ENCODE measurements at places on chromosomes 2 and 18.

- no peak for DNase-seq
Measured at GRCh38 chr18:21722687-21723086, 17.9 kb upstream of the MIB1 start.

GRCh38 chr2:215356948-215357461, 45.1 kb downstream of the ATIC start:
- DNase-seq, result no peak

DNA sequence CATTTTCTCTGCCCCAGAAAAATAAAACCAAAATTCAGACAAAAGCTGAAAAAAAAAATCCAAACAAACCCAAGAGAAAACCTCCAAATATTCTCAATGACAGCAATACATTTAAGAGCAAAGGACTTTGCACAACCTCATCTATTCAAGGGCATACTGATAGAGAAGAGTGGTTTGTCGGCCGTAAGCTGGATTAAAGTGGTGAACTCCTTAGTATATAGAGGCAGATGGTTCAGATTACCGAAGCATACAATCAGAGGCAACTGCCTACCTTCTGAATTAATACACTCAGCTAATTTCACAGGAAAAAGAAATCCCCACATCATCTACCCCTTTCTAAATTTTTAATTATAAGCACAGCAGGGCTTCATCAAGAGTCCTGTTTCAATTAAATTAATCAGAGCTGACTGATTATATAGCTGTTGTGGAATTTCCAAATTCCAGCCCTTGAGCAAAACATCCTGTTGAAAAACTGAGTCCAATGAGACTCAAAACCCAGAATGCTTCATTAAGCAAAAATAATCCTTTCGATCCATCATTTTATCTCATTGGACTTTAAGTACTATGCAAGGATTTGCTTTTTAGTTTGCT, at the start of gene CPLX4:
TSS of gene CPLX4 (minus strand) at position 190 of the 591 bp plus-strand sequence. CDS start at position 3, 187 bp downstream.
- no peak for DNase-seq

DNA sequence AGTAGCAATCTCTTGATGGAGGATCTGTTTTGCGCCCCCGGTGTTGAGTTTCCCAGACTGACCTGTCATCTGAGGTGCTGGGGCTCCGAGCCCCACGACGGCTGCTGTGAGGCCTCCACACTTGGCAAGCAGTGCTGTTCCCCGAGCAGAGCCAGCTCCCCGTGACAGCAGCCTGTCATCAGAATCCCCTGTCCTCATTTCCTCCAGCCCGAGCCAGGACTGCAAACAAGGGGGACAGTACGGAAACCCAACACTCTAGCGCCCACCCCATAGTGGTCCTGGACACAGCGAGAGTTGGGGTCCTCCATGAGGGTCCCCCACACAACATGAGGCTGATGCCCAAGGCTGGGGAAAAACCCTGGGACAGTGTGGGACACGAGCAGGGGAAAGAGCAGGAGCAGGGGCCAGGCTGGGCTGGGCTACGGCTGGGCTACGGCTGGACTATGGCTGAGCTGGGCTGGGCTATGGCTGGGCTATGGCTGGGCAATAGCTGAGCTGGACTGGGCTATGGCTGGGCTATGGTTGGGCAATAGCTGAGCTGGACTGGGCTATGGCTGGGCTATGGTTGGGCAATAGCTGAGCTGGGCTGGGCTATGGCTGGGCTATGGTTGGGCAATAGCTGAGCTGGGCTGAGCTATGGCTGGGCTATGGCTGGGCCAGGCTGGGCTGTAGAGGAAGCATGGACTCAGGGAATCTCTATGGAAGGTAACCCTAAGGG, 1.5 kb upstream of the KLHL30 start:
- no peak for DNase-seq

DNA sequence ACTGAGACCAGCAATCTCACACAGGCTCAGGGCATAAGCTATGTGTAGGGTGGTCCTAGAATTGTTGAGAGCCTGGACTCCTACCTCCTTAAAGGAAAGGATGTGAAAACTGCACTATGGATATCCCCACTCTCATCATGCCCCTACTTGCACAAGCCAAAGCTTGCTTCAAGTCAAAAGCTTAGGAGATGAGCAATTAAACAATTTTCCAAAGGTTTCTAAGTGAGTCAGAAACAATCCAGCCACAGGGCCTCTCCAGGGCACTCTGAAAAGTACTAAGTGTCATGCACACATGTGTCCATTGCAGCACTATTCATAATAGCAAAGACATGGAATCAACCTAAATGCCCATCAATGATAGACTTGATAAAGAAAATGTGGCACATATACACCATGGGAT, 215.4 kb downstream of the AFF3 start:
- no peak for DNase-seq

DNA sequence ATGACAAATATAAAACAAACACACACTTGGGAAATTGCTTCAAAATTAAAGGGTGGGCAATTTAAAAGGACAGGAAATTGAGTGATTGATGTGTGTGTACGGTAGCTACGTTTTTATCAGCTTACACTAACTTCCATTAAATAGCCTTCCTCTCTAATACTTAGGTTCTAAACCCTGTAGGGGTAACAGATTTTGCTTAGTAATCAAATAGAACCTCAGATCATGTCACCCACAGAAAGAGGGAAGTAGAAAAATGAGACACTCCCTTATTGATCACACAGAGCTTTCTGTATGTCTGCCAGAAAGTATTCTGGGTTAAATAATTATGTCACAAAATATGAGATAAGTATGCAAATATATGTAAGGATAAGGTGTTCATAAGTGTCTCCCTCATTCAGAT, 93.3 kb downstream of the ICA1L start:
- DNase-seq, result no peak

- DNase-seq, result no peak
Measured at GRCh38 chr2:219252570-219252899, 508 bp upstream of the TUBA4B start.

DNA sequence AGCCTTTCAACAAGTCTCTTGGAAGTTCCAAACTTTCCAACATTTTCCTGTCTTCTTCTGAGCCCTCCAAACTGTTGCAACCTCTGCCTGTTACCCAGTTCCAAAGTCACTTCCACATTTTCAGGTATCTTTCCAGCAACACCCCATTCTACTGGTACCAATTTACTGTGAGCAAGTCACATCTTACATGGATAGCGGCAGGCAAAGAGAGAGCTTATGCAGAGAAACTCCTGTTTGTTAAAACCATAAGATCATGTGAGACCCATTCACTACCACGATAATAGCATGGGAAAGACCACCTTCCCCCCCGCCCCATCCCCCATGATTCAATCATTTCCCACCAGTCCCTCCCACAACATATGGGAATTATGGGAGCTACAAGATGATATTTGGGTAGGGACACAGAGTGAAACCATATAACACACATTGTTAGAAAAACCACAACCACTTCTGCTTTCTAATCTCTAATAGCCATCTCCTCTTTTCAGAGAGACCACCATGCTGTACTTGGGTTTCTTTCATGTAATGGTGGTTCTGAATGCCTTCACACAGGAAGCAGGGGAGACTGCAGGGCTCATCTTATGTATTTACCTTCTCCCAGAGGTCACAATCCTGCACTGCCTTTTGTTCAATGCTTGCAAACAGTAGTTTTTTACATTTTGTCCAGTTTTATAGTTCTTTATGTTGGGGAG, 46.0 kb upstream of the CALCRL start:
- DNase-seq, result no peak

- DNase-seq, result no peak
Measured at GRCh38 chr2:163778045-163778781, 42.4 kb upstream of the FIGN start.

GRCh38 chr18:62986490-62986889, 271.1 kb downstream of the PHLPP1 start:
- no peak for DNase-seq

DNA sequence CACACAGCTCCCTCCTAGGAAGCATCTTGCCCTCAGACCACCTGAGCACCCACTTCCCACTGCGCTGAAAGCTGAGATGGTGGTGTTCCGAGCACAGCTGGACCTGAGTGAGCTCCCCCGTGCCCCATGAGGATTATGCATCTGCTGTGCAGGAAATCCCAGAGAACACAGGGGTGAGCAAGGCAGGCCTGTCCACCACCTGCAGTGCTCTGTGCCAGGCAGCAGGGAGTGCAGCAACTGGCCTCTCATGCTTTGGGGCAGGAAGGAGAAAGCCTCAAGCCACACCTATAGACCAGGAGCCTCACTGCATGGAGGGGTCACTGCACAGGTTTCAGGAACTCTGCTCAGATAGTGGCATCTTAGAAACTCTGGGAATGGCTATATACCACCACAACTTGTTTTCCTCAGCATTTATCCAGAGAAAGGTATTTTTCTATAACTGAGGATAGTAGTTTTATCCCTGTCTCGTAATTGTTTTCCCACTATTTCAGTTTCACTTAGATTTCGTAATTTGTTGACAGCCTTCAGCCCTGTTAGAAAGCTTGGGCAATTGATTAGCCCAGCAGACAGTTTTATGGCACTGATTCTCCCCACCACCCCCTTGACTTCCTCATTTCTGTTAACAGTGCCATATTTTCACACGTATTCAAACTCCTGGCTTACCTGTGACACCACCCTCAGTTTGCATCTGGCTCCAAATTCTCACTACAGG, 144.3 kb upstream of the DAPL1 start:
- no peak for DNase-seq

GRCh38 chr2:178280244-178280852, 86.0 kb downstream of the OSBPL6 start:
- no peak for DNase-seq

GRCh38 chr2:191114403-191114886, 36.3 kb downstream of the STAT4 start:
- DNase-seq, result no peak

DNA sequence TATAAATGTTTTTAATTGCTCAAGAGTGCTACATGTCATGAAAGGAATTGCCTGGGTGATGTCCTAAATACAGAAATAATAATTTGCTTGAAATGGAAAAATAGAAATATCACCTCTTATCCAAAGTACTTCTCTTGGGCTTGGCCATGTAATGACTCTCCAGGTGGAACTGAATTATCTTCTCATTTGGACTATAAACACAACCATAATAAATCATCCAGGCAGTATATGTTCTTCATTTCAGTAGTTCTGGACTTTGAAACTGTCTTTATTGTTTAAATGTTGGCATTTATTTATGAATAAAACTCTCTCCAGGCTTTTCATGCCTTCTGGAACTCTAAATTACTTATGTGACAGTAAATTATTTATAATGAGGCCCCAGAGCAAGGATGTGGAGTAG, 40.5 kb downstream of the OXER1 start:
- no peak for DNase-seq

DNA sequence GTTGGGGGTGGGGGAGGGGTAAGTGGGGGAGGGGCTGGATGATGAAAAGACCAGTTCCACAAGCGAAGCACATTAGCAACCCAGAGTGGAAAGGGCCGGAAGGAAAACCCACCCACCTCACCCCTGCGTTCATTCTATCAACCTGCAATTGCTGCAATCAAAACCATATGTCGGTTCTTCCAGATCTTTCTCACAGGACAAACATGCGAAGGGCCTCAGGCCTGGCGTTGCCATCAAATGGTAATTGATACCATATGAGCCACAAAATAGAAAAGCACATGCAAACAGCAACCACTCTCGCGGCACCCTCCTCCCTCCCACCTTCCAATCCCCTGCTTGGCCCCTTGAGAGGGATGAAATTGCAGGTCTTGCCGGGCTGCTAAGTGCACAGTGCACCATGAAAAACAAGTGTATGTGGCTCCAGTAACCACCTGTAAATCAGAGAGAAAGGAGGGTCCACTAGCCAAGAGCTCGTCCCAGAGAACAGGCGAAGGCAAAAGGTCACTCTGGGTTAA, 287.5 kb downstream of the TCF4 start:
- DNase-seq, result no peak

DNA sequence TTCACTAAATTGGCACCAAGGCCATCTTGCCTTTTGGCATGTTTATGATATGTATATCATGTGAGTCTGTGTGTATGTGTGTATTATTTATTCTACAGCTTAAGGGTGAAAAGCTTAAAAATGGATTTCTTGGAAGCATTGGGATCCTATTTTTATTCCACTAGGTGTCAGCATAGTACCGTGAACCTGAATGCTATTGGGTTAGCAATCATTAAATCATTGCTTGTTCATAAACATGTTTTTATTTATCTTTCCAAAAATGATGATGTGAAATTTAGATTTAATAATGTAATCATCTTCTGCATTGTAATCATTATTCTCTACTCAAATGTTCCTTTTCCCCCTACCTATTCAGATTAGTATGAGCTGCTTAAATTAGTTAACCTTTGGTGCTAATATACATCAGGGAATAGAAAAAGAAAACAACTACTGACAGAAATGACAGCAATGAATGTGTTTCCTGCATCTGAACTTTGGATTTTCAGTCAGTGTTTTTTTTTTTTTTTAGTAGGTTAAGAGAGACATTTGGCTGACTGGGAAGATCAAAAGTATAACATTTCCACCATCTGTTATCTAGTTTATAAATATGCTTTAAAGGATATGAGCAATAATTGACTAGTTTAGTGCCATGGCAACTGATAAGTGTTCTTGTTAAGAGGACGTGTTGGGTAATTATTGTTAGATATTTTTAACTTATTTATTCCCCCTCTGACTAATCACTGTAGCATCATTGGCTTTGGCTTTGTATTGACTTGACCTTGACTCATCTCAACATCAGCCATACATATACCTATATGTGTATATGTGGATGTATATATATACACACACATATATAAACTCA, 14.1 kb upstream of the ZSWIM2 start:
- no peak for DNase-seq

DNA sequence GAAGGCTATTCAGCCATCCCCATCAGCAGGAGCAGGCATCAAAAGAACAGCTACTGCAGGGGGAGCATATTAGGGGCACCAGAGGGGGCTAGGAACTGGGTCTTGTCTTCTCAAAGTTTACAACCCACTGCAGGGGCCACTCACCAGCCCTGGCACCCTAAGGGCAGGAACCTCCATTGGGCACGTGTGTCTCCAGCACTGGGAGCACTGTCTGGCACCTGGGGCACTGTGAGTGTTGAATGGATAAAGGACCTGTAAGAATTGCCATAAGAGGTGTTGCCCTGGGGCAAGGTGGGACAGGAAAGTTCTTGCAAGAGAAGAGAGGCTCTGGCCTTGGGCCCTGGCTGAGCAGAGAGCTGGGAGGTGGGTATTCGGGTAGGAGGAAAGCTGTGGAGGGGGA, 1.4 kb upstream of the STEAP3 start:
- no peak for DNase-seq

- DNase-seq, result no peak
Measured at GRCh38 chr2:229265727-229266126, 5.4 kb downstream of the PID1 start.

GRCh38 chr2:235711527-235711926, 217.7 kb downstream of the AGAP1 start:
- no peak for DNase-seq

- DNase-seq, result no peak
Measured at GRCh38 chr2:168233726-168234406, 13.5 kb downstream of the STK39 start.

DNA sequence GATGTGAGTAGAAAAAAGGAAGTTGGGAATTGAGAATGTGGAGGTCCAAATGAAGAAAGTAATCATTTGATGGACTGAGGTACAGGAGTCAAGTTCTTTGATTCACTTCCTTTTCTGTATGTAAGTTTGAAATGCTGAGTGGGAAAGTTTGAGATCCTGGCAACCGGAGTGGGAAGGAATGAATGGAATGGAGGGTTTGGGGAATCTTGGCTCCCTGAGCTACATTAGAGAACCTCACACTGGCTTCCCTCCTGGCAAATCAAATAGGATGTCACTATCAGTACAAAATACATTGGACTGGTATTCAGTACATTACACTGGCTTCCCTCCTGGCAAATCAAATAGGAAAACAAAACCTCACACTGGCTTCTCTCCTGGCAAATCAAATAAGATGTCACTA, 9.8 kb upstream of the RNF138 start:
- DNase-seq, result no peak
